Activated CD4-positive, alpha-beta T cell treated with anti-CD3 and anti-CD28 coated beads, Interleukin-2, amount 10 ng/mL, durations not matched to agents 24 days and 14 days (primary cell): ENCODE measurements at places on chromosomes 2 and 18. TPM values are rescaled to one million over a fixed set of nuclear protein-coding genes. Genes with fewer than 3 reads are reported as not detected.

RSAD2 gene
- 2.0 and 2.4 TPM in 2 replicates for total RNA-seq

FBXO48 gene
- 1.2 TPM in 2 replicates for total RNA-seq

TAF1B gene
- 21.9 and 22.7 TPM in 2 replicates for total RNA-seq

CCDC93 gene
- total RNA-seq, result 30.3 and 34.4 TPM in 2 replicates

UCN gene
- 1.9 and 2.7 TPM in 2 replicates for total RNA-seq

CFAP65 gene
- not detected in 2 replicates for total RNA-seq

ANO7 gene
- 2.8 and 3.5 TPM in 2 replicates for total RNA-seq

MAP3K19 gene
- not detected in 2 replicates for total RNA-seq

STAT4 gene
- total RNA-seq, result 47.9 and 50.8 TPM in 2 replicates

SKOR2 gene
- not detected in 2 replicates for total RNA-seq

DHRS9 gene
- total RNA-seq, result 4.5 and 5.2 TPM in 2 replicates

RNF125 gene
- total RNA-seq, result 32.6 and 35.0 TPM in 2 replicates

LRP1B gene
- total RNA-seq, result not detected in 2 replicates

MRPL53 gene
- total RNA-seq, result 89.0 and 115 TPM in 2 replicates

C2orf66 gene
- 0.17 and 0.33 TPM in 2 replicates for total RNA-seq

MATN3 gene
- not detected in 2 replicates for total RNA-seq
